ENCODE measurements at places on chromosomes 1 and 21.

DNA sequence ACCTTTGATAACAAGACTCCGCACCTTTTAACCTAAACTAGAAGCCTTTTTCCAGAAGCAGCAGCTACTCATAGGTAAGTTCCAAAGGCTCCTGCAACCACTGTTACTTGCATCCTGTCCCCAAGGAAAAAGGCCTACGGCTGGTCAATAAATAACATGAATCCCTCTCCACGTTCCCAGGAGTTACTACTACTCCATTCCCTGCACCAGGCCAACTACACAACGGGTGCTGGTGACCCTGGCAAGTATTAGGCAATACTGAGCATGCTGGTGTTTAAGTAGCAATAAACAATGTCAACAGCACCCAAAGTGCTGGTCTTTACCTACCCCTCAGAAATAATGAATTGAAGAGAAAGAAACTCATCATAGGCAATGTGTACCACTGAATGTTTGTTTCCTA is 7.7 kb downstream of the GNG12 start:
- no peak for DNase-seq

- DNase-seq: no peak
Observed at GRCh38 chr1:152752225-152752624, 5.6 kb upstream of the KPRP start.

DNA sequence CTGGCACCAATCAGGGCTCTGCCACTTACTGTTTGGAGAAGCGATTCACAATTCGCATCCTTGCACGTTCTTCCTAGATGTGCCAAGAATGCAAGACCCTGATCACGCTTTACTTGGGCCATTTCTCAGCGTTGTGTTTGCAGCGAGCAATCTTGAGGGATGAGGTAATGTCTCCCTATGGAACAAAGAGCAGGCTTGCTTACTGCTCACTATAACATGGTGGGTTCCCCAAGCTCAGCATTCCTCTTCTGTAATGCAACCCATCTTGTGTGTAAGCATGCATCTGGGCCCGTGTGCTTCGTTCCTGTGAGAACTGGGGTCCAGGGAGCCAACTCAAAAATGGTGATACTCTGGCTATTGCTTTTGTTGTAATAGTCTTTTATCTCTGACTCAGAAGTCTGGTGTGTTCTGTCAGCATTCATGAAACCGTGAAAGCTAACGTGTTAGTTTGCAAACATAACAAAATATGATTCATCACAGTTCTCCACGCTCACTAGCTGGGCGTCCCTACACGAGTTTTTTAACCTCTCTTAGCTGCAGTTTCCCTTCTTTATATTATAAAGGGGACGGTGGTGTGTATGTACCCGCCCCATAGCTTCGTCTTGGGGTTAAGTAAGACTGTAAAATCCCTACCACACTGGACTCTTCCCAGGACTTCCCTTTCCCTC is 33.3 kb downstream of the DNTTIP2 start:
- no peak for DNase-seq

DNA sequence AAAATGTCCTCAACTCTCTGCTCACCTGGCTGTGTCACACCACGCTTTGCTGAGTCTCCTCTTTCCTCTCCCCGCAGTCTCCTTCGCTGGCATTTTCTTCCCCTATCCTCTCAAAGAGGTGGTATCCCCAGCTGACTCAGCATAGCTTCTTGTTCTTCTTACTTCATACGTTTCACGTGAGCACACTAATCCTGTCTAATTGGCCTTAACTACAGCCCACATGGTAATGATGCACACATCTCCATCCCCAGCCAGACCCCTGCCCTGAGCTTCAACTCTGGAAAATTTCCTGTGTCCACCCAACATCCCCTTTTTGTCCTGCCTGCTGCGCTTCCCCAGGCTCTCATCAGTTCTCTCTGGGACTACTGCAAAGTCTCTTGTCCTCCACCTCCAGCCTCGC is 169.8 kb downstream of the TTLL7 start:
- DNase-seq: no peak

DNA sequence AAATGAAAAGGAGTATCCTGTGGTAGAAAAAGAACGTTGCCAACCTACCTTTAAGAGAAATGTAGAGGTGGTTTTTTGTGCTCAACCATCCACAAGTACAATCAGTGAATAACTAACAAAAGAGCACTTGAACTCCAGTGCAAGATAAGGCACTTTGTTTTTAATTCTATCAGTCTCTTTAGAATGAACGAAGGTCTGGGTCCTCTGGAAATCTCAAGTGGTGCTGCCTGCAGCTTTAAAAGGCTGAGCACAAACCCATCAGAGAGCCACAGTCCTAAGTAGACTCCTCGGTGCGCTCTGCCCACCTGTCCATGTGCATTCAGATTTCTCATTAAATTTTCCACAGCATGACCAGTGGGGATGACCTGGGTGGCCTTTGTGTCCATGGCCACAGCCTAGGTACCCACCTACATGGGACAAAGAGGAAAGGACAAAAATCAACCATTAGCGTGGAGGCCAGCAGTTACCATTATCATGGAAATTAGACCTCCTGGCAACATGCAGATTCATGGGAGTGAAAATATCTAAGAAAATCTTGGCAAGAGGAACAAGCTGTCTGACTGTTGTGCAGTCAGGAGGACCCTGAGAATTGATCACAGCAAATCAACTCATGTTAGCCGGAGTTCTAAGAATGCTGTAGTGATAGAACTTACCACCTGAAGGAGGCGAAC is 9.4 kb downstream of the TRIM45 start:
- DNase-seq: no peak

- no peak for DNase-seq
Observed at GRCh38 chr1:56235909-56236510, 343.4 kb downstream of the PLPP3 start.

DNA sequence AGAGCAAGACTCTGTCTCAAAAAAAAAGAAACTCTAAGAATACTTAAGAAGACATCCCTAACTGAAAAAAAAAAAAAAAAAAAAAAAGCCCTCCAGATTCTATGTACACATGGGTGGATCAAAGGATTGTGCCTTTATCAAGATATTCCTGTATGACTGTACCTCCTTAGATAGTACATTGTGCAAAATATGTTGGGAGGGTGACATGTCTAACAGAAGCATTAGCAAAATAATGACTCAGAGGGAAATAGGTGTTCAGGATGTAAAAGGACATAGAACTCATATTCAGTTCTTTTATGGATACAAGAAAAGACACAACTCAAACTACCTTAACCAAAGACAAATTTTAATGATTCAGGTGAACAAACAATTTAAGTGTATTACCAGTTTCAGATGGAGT is 269.8 kb upstream of the KAZN start:
- DNase-seq: no peak

DNA sequence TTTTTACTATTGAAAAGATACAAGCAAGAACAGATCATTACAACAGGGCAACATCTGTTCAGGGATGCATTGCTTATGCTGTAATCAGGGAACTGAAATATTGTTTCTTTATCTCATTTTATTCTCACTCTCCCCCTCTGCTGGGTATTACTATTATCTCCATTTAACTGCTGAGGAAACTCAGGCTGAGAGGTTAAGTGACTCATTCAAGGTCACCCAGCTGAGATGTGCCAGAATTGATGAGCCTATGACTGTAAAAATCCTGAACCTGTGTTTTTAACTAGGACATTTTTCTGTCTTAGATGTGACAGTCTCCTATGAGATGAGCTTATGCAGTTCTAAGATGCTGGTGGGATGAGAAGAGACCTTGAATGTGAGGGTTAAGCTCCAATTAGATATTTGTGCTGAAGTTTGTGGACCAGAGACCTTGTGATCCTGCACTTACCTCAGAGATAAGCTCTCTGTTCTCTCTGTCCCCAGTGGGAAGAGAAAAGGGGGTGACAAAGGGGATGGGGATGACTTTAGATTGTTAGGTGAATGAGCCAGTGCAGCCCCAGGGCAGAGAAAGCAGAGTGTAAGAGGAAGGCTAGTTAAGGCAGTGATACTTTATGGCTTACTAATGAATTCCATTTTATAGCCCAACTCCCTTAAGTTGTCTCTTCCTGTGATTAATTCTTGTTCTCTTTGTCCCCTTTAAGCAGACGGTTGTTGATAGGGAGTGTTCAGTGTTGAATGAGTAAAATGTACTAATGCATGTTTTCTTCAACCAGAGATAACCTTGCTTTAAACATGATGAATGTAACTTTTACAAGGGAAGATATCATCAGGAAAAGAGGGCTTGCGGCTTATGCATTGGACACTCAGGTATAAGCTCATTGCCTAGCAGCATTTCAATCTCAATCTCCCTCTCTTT is 111.4 kb downstream of the HLX start:
- no peak for DNase-seq

DNA sequence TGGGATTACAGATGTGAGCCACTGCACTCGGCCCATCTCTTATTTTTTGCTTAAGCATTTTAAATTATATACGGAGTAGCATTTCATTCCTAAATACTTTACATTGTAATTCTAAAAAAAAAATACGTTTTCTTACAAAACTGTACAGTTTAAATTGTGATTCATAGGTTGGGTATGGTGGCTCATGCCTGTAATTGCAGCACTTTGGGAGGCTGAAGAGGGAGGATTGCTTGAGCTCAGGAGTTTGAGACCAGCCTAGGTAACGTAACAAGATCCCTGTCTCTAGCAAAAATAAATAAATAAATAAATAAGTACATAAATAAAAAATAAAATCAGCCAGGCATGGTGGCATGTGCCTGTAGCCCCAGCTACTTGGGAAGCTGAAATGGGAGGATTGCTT is 24.6 kb downstream of the TBCE start:
- DNase-seq: no peak

DNA sequence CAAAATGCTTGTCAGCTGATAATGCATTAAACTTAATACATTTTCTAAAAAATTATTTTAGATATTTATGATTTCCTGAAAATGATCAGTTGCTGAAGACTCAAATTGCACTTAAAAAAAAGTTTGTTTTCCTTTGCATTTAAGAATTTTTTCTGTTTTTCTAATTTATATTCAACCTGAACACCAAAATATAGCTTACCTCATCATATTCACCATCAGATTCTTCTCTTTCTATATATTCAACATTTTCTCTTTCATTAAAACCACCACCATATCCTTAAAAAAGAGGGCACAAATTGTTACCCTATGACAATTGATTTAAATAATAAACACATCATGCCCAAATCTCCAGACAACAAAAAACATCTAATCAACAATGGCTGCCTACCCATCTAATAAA is 8.6 kb downstream of the ZRANB2 start:
- no peak for DNase-seq

DNA sequence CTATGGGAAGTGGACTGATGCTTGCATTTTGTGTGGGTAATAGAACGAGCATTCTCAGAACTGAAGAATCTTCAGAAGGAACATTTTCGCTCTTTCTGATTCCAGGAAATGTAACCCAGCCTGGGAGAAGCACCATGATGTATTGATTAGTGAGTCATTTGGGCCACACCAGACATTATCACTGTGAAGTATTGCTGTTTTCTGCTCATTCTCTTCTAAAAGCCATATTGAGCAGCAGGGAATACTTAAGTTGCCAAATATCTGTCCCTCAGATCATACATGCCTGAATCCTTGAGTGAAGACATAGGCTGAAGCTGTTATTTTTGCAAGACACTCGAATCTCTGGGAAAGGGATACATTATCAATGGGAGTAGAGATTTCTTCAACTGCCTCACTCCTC is 213.1 kb downstream of the PCP4 start:
- DNase-seq: no peak

- no peak for DNase-seq
Observed at GRCh38 chr1:169060919-169061639, 45.4 kb upstream of the ATP1B1 start.

- no peak for DNase-seq
Observed at GRCh38 chr1:232697187-232697822, 67.4 kb upstream of the SIPA1L2 start.

DNA sequence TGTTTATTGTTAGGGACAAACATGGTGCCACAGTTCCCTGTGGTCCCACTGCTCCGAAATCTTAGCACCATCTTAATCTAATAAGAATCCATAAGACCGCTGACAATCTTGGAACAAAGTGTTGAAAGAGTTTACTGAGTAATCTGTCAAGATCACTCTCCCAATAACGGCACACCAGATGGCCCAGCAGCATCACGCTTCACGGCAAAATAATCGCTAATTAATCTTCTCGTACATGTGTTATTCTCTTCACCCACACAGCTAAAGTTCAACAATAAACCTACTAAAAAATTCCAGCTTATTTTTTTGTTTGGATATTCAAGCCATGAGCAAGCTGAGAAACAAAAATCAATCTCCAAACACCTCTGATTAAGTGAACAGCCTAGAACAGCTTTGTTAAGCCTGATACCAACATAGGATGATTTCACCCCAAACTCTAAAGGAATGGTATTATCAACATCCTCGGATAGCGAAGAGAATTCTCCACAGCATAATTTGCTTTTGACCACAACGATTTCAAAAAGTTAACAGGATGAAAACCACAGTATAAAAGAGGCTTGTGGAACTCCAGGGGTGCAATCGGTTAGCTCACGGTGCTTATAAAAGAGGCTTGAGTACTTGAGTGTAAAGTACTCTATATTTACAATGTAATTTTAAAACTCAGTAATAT is 329.9 kb upstream of the GREM2 start:
- DNase-seq: no peak

- DNase-seq: no peak
Observed at GRCh38 chr1:236692742-236693141, 6.4 kb downstream of the ACTN2 start.

DNA sequence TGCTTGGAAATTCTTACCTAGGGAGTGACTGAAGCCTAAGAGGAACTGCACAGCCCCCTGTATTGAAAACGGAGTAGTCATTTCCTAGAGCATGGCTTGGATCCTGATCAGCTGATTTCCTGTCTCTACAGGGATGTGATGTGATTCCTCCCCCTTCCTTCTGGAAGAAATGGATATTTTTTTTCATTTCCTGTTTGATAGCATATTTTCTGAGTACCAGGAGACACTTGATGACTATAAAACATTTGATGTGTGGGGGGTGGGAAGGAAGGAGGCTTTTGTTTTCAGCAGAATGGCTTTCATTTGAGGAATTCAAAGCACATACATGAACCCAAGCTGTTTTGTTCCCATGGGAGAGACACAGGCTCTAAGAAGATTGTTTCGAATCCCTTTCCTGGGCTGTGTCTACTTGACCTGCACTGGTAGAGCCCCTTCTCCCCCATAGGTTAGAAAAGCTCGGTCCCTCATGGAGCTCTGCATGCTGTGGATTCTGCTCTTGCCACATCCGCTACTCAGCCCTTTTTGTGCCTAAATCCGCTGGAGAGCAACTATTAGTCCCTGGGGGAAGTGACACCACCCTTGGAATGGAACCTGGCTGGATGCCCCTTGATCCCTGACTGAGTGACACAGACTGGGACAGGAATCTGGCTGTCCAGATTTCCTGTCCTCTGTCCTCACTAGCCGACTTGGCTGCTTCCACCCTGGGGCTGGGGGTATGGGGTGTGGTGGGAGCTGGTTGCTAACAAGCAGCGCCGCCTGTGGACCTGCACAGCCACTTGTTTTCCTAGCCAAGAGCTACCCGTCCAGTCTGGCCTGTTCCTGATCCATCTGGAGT is 71.8 kb upstream of the MACF1 start:
- DNase-seq: no peak

- DNase-seq: no peak
Observed at GRCh38 chr1:24468685-24469316, 33.8 kb upstream of the RCAN3 start.

DNA sequence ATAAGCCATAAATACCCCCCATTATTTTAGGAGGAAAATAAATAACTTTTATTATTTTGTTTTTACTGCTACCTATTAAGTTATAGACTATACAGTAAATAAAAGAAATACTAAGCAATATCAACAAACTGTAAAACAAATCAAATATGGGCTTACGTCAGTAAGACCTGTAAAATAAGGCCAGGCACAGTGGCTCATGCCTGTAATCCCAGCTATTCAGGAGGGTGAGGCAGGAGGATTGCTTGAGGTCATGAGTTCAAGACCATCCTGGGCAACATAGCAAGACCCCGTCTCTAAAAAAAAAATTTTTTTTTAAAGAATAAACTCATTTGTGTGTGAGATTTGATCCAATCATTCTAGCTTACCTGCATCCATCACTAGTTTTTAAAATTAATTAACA is 17.8 kb downstream of the EGLN1 start:
- DNase-seq: no peak
